ENCODE measurements at places on chromosomes 1 and 21.

DNA sequence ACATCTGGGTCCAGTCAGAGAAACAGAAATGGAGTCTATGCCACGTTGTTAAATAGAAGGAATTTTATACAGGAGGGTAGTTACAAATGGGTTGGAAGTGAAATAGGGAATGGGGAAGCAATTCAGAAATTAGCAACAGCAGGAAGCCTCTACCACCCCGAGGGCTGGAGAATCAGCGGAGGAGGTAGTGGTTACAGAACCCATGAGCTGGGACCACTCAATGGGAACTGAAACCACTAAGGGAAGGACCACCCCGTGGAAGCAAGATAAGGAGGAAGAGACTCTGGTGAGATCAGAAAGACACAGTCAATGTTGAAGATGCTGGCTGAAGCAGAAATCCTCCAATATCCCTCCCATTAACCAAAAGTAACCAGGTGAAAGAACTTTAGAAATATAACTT, 15.5 kb upstream of the MAST2 start:
- DNase-seq: no peak

GRCh38 chr1:40532844-40533424, 1.5 kb downstream of the ZNF684 start:
- DNase-seq: no peak

DNA sequence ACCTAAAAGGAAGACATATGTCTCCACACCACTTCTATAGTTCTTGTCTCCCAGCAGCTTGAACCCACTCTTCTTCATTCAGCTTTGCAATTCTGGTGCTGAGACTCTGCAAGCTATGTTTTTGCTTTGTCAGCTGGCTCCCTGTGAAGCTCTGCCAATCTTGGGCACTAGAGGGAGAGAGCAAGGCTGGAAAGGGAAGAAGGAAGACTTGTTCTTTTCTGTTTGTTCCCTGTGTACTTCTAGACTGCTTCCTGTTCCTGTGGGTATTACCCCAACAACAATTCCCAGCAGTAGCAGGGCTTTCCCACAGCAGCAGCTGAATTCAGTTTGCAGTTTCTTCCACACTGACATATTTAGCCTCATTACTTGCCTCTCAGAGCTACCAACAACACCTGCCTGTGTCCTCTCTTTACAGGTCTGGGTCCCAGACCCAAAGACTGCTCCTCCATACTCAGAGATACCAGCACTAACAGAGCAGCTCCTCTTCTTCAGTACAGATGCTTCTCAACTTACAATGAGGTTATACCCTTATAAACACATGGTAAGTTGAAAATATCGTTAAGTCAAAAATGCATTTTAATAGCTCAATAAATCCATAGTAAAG, 275.2 kb upstream of the NEGR1 start:
- no peak for DNase-seq

DNA sequence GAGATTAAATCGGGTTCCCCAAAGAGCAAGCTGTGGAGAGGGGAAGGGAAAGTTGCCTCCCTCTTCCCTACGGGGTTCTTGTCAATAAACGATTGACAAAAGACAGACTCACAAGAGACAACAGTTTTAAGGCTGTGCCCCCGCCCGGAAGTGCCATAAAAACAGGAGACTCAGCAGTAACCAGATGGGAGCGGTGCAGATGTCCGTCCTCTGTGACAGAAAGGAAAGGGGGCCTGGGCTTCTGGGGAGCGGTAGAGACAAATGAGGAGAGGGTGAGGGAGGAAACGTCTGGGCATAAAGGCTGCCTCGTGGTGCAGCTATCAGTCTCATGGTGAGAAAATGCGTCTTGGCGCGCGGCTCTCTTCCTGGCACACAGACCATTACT, 5.9 kb downstream of the TP73 start:
- DNase-seq: no peak

DNA sequence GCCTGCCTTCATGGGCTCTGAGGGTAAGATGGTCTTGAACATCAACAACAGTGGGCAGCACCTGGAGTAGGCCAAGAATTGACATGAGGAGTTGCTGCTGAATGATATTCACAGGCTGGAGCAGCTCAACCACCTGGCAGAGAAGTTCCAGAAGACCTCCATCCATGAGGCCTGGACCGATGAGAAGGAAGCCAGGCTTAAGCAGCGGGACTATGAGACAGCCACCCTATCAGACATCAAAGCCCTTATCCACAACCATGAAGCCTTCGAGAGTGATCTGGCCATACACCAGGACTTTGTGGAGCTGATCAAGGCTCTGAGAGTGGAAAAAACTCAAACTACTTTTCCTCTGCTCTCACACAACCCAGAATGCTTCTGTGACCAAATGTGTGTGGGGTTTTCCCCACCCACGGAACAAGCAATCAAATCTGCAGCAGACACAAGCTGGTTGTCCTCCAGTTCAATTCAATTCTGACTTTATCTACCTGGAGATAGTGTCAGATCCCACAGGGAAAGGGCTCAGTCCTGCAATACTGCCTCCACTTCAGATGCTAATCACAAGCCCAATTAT, 12.1 kb upstream of the EPHA10 start:
- DNase-seq: no peak

DNA sequence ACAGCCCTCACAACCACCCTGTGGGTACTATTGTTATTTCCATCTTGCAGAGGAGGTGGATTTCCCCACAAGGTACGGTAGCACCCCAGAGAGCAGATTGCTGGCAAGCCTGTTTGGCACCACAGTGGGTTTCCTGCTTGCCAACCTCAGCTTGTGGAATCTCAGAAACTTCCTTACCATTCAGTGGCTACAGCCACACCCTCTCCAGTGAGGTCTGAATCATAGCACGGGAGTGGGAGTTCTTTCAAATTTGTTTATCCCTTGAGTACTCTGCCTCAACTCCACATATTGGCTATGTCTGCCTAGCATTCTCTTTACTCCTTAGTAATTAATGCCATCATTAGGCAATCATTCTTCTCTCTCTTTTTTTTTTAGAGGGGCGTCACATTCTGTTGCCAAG, 162.1 kb downstream of the PTPRU start:
- DNase-seq: no peak

DNA sequence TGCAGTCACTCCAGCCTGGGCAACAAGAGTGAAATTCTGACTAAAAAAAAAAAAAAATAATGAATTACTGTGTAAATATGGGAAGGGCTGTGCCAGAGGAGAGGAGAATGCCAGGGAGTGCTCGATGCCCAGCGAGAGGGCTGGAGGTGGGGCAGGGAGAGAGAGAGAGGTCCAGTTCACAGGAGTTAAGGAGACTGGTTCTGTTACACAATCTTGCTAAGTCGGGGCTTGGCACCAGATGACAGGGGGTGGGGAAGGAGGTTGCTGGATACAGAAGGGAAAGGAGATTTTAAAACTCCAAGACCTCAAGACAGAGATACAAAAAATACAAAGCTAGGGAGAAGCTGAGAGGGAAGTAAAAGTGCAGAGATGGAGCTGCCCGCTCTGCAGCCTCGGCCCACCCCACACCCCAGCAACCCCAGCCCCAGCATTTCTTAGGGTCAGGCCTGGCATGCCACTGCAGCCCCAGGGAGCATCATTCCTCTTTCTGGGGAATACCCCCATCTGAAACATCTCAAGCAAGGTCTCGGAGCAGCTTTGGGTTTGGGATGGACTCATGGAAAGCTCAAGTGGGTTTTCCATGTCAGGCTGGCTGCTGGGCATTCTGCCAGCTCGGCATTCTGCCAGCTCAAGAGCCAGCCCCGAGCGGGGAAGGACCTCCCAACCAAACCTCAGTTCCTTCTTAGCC, 991 bp downstream of the SELENBP1 start:
- DNase-seq: no peak

DNA sequence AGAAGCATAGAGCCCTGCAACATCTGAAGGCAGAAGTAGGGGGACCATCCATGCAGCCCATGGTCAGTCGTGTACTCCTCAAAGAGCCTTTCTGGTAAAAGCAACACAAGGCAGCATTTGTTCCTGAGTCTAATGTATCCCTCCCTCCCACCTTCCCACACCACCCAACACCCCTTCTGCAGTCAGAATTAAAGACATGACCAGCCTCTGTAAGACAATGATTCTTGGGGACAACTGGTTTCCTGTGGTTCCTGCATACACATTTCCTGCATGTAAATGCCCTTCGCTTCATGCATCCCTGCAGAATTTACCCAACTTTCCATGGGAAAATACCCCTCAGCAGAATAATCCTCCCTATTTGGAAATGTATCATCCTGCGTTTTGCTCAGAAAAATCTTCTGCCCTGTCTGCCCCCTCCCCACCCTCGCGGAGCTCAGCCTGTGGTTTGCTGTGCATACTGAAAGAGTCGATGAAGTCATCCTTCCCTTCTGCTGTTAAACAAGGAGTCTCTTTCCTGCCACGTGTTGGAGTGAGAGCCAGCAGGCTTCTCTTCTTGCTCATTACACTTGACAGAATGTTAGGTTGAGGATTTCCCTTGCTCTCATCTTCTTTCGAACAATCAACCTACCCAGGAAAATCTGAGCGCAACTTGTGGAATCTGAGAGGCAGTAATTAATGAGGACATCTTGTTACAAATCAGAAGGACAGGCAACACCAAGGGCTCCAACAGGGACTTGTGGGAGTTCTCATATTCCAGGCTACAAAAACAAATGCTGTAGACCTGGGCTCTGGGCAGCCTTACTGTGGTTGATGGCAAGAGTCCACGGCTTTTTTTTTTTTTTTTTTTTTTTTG, 4.7 kb downstream of the TNN start:
- DNase-seq: no peak

DNA sequence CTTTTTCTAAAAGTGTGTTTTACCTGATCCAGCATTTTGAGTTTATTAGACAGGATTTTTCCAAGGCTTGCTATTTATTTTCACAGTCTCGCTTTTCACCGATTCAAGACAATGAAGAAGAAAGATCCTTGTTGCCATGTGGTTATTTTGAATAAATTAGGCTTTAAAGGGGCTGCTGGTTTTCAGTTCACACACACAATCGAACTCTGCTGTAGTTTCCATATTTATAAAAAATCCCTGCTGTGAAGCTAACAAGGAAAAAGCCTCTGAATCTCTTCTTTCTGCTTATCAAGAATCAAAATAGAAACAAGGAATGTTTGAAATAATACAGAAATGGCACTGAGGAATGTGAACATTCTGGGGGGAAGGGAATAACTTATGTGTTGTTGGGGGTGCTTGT, 102.5 kb upstream of the KAZN start:
- no peak for DNase-seq

DNA sequence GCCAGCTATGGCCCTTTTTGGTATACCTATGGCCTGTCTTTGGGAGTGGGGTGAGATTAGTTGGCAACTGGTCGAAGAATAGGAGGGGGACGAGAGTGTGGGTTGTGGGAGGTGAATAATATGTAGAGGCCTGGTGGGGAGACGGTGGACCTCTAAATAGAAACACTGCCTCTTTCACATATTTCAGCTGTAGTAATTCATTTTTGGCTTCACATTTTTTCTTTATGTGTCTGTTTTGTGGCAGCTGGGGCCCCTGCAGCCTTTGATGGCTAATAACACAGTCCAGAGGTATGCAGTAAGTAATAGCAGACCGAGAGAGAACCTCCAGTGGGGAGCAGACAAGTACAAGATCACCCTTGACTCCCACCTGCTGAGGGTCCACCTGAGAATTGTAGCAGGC, 75.9 kb downstream of the HLX start:
- DNase-seq: no peak

GRCh38 chr1:84277343-84278059, 24.0 kb upstream of the SAMD13 start:
- DNase-seq: no peak

DNA sequence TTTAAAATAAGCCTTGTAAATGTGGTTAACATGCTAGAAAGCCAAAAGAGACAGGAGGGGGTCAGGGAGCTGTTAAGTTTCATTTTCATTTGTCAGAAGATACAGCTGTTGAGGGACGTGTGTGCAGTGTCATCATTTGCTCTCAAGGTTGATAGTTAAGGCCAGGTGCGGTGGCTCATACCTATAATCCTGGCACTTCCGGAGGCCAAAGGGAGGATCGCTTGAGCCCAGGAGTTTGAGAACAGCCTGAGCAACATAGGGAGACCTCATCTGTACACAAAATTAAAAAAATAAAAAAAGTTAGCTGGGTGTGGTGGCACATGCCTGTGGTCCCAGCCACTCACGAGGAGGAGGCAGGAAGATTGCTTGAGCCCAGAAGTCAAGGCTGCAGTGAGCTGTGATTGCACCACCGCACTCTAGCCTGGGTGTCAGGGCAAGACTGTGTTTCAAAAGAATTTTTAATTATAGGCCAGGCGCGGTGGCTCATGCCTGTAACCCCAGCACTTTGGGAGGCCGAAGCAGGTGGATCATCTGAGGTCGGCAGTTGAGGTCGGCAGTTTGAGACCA, 22.7 kb downstream of the ZBTB8OS start:
- no peak for DNase-seq

DNA sequence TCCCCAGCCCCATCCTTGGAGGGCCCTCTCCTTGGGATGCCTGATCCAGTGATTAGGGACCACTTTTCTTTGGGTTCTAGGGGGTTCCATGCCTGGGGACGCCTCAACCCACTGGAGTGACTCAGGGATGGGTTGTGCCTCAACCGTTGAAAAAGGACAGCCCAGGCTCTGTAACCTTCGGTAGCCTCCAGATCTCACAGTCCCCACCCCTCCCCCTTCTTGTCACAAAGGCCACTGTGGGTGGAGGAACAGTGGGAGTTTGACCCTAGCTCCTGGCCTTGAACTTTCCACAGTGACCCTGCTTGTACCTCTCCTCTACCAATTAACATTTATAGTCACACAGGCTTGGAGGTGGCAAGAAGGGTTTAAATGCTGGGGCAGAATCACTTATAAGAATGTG, 2.6 kb upstream of the RORC start:
- no peak for DNase-seq

GRCh38 chr1:6208723-6209660, 3.1 kb downstream of the RNF207 start:
- peak; percentile 22 for DNase-seq

DNA sequence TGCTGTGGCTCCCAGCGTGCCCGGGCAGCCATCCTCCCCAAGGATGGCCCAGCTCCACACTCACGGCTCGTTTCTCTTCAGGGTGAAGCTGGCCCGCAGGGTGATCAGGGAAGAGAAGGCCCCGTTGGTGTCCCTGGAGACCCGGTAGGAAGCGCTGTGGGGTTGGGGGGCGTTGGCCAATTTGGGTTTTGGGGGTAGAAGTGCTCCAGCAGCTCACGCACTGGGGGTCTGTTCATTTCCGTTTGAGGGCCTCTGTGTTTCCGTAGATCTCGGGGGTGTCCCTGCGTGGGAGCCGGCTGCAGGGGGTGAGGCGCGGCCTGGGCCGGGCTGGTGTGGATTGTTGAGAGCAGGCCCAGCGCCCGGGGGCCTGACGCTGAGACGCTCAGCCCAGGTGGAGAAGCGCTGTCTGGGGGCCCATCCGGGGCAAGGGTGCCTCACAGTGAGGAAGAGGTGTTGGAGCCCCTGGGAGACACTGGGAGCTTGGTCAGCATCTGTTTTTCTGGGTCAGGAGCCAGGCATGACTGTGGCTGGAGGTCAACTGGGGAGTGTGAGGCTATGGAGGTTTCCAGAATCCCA, 12.6 kb downstream of the COL6A1 start:
- no peak for DNase-seq

- DNase-seq: no peak
Observed at GRCh38 chr21:37793660-37794059, 122.6 kb downstream of the KCNJ6 start.

DNA sequence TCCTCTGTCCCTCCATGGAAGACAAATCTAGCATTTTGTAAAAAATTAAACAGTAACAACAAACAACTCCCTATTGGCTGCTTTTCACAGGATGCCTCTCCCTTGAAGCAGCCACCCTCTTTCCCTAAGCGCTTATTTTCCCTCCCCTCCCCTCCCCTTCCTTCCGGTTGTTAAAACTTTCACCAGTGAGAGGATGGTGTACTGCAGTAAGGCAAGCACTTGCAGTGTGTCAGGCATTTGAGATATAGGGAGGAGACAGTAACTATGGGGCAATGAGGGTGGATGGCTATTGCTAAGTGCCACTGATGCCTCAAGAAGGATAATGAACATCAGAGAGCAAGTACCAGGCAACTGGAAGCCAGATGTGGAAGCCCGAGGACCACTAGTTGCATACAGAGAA, 19.1 kb upstream of the KIAA1614 start:
- no peak for DNase-seq

Measured in T-helper 17 cell (primary cell).